BJ (cell line): ENCODE measurements at places on chromosomes 1 and 21.

DNA sequence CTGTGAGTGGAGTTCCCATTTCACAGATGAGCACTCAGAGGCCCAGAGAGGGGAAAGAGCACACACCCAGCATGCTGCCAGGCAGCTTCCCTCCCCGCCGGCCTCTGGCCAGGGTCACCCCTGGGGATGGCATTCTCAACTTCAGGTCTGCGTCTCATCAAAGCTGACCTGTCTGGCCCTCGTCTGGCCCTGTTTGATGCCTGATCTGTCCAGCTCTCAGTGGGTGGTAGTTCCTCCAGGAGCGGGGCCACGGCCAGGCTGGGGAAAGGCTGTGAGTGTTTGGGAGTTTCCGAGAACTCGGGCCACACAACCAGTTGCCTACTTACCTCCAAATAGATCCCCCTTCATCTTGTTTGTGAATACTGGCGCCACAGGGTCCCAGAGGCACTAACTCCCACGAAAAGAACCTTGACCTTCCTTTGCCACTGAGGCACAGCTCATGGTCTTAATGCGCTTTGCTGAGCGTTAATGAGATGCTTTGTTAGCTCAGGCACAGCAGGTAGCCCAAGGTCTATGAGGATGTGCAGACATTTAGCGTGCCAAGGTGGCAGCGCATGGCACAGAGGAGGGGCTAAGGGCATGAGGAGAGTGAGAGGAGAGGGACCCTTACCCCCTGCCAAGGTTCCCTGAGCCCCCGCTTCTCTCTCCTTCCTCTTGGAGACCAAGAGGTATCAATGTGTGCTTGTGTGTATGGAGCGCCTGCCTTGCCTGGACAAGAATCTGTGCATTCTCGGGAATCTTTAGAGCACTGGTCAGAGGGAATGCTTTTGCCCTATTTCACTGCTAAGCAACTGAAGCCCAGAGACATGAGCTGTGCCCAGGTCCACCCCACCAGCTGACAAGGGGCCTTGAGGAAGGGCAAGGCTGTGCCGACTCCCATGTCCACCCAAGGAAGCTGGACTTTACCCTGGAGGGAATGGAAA, 61.2 kb downstream of the DISP3 start:
- no peak for DNase-seq

DNA sequence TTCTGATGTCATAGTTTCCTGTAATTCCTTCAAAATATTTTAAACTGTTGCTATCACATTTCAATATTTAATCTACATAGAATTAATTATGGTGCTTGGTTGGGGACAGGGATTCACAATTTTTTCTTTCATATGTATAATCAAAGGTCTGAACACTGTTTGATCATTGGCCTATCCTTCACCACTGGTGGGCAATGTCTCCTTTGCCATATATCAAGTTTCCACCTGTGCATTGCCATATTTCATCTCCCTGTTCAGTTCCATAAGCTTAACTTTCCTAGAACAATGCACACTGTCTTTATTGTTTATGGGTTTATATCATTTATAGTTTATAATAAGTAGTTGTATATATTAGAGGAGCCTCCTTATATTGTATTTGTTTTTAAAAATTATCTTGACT, 374.9 kb upstream of the PTBP2 start:
- DNase-seq: no peak

DNA sequence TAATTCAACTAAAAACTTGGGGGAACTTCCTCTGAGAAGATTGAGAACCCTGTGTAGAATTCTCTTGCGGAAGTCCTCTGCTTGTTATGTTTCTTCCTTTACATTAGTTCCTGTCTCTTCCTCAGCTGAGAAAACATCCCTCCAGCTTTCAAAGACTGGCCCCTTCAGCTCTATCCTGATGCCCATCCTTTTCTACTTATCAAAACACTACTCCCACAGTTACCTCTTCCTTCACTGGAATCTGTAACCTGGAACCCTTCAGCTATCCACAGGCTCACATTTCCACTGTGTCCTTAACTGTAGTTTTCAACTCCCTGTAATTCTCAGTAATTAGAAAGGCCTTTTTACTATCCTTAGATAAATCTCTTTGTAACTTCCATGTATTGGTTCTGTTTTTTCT, 6.0 kb upstream of the DEDD start:
- no peak for DNase-seq

DNA sequence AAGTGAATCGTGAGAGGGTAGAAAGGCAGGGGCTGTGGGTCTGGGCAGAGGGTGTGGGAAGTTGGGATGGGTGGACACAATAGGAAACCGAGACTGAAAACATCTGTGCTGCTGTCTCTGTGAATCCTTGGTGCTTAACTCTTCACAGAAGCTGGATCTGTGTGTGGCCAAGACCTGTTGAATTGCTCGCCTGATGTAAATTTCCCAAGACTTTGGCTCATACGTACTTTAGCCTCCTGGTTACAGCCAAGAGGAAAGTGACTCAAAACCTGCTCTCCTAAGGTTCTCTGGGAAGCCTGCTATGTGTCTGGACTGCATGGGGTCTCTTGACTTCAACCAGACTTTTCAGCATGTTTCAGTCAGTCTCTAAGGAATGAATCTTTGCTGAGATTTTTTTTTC, 270.3 kb downstream of the RWDD3 start:
- no peak for DNase-seq

DNA sequence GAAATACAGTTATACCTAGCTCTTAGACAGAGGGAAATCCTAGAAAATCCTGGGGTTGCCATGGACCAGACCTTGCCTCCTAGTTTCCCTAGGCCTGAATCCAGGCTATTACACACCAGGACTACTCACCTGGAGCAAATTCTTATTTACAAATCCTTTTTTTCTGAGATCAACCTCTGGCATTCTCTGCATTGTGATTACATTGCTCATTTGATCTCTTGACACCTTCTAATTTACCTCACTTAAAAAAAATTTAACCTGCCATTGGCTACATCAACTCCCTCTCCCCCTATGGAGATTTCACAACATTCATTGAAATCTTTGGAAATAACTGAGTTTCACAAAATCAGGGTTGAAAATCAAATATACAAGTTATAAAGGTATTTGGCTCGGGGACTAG, 2.9 kb upstream of the C1orf105 start:
- no peak for DNase-seq

- no peak for DNase-seq
Measured at GRCh38 chr1:151841141-151841540, 1.5 kb upstream of the C2CD4D start.

GRCh38 chr1:34796990-34797389, 4.2 kb downstream of the GJA4 start:
- DNase-seq: no peak

DNA sequence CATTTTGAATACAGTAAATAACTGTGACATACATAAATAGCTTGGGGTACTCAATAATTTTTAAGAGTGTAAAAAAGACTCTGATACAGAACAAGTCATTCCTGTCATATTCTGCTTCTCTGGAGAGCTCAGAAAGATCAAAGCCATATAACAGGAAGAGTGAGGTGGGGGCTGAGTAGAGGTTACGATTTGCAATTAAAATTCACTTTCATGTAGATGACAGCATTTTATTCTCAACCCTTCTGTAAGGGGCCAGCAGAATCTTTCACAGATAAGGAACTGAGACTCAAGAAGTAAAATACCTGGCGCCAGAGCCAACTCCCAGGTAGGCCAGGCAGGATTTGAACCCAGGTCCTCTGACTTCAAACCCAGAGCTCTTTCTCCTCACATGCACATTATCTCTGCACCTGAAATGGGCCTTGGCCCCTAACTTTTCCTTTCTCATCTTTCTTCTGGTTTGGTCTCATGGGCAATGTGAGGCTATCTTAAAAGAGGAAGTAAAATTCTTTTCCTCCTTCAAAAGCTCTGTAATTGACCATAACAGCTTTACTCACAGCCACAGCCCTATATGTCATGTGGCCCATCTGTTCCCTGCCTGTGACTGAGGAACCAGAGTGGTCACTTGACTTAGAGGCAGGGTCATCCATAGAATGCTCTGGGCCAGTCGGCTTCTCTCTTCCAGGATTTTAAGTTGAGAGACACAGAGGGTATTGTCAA, 80.9 kb upstream of the SYT6 start:
- no peak for DNase-seq

GRCh38 chr1:227959325-227959860, 11.7 kb upstream of the WNT9A start:
- no peak for DNase-seq

GRCh38 chr1:107575226-107575625, 389.8 kb downstream of the VAV3 start:
- DNase-seq: no peak

DNA sequence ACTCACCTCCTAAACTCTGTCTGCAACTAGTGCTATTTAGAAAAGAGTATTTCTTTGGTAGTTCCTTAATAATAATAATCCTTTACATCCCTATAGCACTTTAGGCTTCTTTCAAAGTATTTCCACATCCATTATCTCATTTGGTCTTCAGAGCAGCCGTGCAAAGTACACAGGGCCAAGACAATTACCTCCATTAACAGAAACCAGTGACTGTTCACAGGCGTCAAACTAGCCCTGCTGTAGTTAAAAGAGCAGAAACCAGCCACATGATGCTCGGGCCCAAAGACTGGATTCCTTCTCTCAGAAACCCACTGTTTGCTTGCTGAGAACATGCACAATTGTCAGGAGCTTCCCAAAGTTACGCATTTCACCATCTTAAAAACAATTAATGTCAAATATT, 396.0 kb upstream of the DAB1 start:
- DNase-seq: no peak

- DNase-seq: no peak
Measured at GRCh38 chr1:8629241-8630091, 188.0 kb downstream of the RERE start.

- DNase-seq: no peak
Measured at GRCh38 chr1:43253173-43253572, 16.6 kb upstream of the TMEM125 start.

GRCh38 chr1:7594002-7594713, 176.9 kb upstream of the VAMP3 start:
- no peak for DNase-seq

DNA sequence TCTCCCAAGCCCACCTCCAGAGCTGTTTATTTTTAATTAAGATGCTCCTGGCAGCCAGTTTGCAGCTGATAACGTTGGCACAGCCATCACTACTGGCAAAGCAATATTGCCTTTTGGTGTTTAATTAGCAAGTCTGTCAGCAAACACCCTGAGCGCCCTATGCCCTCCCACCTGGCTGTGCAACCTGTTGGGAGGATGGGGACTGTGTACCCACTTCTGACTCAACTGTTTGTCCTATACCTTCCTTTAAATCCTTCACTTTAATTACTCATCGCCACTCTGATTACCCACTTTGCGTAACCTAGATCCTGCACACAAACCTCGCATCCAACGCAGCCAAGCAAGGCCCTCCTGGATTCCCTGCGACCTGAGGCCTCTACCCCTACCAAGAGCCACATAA, 67.1 kb downstream of the BCAR3 start:
- no peak for DNase-seq

DNA sequence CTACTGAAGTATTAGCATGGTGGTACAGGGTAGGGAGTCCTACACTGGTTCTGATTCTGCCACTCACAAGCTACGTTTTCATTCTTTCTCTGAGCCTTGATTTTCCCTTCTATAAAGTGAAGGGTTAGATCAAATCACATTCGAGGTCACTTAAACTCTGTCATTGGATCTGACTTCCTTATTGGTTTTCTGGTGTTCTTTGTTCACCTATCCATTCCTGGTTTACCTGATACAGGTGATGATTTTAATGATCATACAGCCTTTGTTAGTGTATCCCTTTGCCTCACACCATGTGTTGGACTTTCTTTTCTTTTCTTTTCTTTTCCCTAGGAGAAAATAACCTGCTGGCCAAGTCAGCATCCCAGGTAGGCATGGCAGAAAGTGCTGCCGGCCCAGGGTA, 74.8 kb downstream of the NOS1AP start:
- DNase-seq: no peak

DNA sequence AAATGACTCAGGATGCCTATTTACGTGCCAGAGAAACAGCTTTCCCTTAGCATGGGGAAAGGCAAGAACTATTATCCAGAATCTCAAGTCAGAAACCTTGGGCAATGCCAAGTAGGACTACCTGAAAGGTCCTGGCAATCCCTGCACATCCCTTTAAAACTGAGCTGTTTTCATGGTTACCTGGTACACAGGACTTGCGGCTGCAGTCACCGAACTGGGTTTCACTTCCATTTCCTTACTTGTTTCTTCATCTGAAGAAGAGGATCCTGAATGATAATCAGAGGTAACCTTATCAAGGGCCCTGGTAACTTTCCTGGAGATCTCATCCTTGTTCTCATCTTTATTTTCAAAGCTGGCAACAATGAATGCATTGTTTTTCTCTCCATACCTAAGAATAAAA, 14.3 kb downstream of the BTG3 start:
- DNase-seq: no peak
